Pancreas (tissue), 10 donors: ENCODE measurements at places on chromosomes 16 and 17.

DNA sequence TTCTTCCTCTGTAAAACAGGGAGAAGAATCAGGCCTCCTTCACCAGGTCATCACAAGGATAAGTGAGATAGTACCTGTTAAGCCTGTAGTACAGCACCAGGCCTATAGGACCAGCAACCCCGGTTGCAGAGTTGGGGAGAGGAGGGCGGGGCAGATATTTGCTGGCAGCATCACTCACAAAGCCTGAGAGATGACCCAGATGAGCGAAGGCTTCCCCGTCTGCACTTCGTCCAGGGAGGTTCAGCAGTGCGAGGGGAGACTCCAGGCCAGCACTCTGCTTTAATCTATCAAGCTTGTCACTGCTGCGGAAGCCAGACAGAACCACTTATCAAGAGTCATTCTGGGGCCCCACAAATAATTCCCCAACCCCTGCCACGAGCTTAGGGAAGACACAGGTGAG, 15.8 kb upstream of the RBBP6 start:
- H3K27ac ChIP-seq = no peak overlapping the region
- no peaks in the 10 kb centered on the region for H3K36me3 ChIP-seq
- H3K27me3 ChIP-seq = no peaks in the 10 kb centered on the region
- no peaks in the 10 kb centered on the region for H3K4me1 ChIP-seq

GRCh38 chr17:51646539-51646938, 386.2 kb downstream of the UTP18 start:
- H3K4me1 ChIP-seq = no peaks in the 10 kb centered on the region
- DNase-seq = no peak
- H3K27ac ChIP-seq = no peak overlapping the region
- no peak overlapping the region for H3K4me3 ChIP-seq
- H3K27me3 ChIP-seq = no peaks in the 10 kb centered on the region
- H3K36me3 ChIP-seq = no peaks in the 10 kb centered on the region

DNA sequence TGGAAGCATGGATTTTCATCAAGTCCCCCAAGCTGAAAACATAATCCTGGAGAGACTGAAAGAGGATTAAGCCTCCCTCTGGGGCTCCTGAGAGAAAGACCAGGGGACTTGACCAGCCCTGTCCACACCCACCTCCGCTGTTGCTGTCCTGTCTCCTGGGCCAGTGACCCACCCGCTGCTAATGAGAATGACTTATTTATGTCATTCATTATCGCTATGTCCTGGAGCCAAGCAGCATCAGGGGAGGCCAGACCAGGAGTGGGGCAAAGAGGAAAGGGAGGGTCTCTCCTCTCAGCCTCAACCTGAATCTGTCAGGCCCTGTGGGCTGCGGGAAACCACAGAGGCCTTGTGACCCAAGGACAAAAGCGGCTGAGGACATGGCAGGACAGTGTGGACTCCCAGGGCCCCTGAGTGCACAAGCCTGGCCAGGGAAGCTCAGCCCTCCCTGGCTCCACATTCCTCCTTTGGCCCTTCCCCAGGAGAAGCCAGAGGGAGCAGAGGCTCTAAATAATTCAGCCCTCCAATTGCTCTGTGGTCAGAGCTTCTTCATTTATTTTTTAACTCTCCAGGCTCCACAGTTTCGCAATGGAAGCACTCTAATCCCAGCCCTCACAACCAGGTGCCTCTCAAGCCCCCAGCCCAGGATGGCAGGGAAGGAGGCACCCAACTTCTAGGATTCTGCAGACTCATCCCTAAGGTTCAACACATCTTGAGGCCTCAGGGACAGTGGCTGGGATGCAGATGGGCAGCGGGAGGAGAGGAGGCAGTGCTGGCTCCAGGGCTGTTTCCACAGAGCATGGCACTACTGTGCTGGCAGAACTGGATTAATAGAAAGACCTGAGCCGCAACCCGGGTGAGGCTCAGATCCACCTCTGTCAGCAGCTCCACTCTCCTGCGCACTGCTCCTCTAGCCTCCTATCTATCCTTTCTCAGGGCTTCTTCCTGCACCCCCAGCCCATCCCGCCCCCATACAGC, 19.1 kb downstream of the CUEDC1 start:
- no peaks in the 10 kb centered on the region for H3K27me3 ChIP-seq
- no peak for DNase-seq
- no peaks in the 10 kb centered on the region for H3K36me3 ChIP-seq
- H3K4me3 ChIP-seq = no peak overlapping the region

- no peaks in the 10 kb centered on the region for H3K4me1 ChIP-seq
- H3K27me3 ChIP-seq = no peaks in the 10 kb centered on the region
- H3K4me3 ChIP-seq = no peak overlapping the region
Observed at GRCh38 chr17:73069841-73070240, 22.6 kb downstream of the SLC39A11 start.

- H3K4me3 ChIP-seq = no peak overlapping the region
- no peak overlapping the region for H3K27ac ChIP-seq
- H3K4me1 ChIP-seq = peaks cover 6% of the 10 kb centered on the region
Observed at GRCh38 chr16:74465281-74465680, 44.0 kb upstream of the CLEC18B start.

- H3K4me3 ChIP-seq = no peak overlapping the region
- no peak overlapping the region for H3K27ac ChIP-seq
- no peaks in the 10 kb centered on the region for H3K4me1 ChIP-seq
- DNase-seq = no peak
Observed at GRCh38 chr16:55832425-55832772, 497 bp downstream of the CES1 start.

DNA sequence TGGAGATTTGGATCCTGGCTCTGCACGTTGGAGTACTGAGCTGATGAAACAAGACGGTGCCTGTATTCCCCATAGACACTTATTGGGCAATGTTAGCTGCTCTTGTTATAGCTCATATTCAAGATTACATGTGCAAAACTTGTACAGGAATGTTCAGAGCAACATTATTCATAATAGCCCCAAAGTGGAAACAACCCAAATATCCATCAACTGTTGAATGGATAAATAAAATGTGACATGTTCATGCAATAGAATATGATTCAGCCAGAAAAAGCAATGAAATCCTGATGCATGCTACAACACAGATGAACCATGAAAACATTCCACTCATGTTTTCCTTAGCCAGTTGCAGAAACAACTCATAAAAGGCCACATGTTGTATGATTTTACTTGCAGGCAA, 5.7 kb upstream of the SDR42E1 start:
- peaks cover 9% of the 10 kb centered on the region for H3K4me1 ChIP-seq
- no peak overlapping the region for H3K27ac ChIP-seq
- H3K4me3 ChIP-seq = no peak overlapping the region
- DNase-seq = no peak
